ENCODE measurements at places on chromosomes 5 and 9.

GRCh38 chr5:147532156-147532555 lies 22.3 kb upstream of the DPYSL3 start:
- DNase-seq, result no peak

DNA sequence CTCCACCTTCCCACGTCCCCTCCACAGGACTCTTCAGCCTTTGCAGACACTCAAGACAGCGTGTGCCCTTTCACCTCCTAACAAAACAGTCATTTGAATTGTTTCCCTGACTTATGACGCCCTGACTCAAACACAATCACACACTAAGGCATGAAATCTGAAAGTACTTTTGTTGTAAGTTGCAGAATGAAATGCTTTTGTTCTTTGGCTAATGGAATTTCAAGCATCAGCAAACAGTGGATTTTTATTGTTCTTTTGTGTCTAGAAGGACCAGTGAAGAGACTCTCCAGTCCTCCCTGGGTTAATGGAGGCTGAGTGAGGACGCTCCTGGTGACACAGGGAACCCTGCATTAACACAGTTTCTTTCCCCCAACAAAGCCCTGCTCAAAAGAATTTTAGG lies 380.1 kb downstream of the CTNND2 start:
- no peak for DNase-seq

DNA sequence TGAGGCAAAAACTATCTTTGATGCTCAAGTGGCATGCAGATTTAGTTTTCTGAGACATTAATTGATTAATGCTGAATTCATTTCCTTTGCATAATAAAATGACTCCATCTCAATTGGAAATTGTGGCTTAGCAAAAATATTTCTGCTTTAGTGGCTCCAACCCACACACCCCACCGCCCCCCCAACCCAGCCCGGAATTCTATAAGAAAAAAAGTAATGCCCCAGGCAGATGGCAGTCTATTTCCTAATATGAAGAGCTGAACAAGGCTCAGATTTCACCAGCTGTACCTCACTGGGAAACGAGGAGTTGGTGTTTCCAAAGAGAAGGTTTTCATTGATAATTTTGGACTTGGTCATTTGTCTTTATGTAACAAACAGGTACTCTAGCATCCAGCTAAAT lies 182.1 kb downstream of the FBN2 start:
- DNase-seq, result no peak

- DNase-seq, result no peak
Measured at GRCh38 chr5:80399526-80400239, 8.2 kb upstream of the ZFYVE16 start.

GRCh38 chr5:179806250-179807048 lies at the start of gene MGAT4B:
Gene MGAT4B (minus strand): TSS chr5:179806866. CDS start chr5:179806583, 283 bp downstream.
- peak; percentile 48 for DNase-seq

GRCh38 chr5:8525819-8526218 lies 656.9 kb downstream of the MTRR start:
- no peak for DNase-seq

DNA sequence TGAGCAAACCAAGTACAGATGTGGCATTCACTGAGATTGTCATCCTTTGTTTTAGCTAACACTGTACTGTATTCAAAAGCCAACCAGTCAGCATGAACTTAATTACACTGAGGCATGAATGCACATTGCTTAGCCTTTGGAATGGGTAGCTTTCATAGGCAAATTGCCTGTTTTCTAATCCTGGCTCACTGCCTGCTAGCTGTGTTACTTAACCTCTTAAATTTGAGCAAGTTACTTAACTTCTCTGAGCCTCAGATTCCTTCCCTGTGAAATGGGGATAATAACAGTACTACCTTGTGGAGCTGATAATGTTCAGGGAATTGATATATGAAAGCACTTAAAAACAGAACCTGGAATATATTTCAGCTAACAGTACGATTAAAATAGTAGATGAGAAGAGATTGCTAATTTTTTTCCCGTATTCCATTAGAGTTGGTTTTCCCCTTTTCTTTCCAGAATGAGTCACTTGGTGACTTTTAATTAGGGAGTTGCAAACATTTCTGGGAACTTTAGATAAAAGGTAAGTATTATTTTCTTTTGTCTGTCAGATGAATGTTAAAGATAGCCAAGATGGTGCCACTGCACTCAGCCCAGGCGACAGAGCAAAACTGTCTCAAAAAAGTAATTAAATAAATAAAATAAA lies 43.9 kb downstream of the ARRDC3 start:
- DNase-seq, result no peak

- DNase-seq, result no peak
Measured at GRCh38 chr9:42388146-42388690, 204.8 kb downstream of the SPATA31A6 start.

- DNase-seq, result no peak
Measured at GRCh38 chr5:61280761-61281427, 51.2 kb upstream of the ZSWIM6 start.

- DNase-seq, result no peak
Measured at GRCh38 chr5:26864061-26864460, 174.3 kb downstream of the CDH9 start.
